ENCODE measurements at places on chromosomes 7 and 10.

GRCh38 chr10:98563811-98564210 is 117.1 kb upstream of the HPS1 start:
- DNase-seq: no peak

DNA sequence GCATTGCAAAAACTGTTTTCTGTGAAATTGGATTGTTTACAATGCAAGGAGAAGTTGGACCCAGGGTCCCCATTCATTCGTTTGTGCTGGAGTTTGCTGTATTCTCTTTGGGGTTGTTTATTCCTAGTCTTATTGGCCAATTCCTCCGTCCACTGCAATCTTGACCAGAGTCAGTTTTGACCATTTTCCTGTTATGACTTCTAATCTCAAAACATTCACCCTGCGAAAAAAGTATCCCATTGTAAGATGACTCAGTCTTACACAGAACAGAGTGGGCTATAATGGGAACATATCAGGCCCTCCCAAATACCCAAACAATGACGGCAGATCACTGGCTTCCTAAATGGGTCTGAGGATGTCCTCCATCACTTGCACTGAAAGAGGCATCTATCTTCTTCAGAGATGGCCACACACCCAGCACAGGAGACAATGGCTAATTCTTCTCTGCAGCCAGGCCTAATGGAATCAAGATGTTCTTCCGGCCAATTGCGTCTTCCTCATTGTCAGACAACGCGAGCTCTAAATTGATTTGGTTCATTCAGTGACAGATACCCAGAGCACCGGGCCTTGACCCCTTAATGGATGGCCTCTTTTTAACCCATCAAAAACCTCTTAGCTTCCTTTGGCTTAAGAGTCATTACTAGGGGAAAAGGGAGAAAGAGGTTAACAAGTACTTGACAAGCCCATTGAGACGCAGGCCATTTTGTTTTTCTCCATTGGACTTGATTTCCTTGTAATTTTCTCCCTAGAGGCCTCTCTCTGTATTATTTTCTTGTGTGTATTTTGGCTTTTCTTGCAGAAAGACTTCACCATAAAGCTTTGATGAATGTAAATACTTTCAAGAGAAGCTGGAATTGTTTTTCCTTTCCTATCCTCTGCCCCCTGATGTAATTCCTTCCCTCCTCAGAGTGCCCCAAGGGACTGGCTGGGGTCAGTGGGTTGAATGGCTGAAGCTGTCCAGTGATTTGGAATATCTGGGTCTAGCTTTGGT is 129.6 kb downstream of the PRPF18 start:
- DNase-seq: no peak

- no peak for DNase-seq
Measured at GRCh38 chr10:130843051-130843653, 468.4 kb downstream of the TCERG1L start.

DNA sequence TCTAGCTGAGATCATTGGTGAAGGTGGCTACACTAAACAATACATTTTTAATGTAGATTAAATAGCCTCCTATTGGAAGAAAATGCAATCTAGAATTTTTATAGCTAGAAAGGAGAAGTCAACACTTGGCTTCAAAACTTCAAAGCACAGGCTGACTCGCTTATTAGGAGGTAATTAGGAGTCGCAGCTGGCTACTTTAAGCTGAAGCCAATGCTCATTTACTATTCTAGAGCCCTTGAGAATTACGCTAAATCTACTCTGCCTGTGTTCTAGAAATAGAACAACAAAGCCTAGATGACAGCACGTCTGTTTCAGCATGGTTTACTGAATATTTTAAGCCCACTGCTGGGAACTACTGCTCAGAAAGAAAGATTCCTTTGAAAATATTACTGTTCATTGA is 101.6 kb upstream of the EEPD1 start:
- DNase-seq: no peak

GRCh38 chr7:74183653-74184450 is 9.7 kb downstream of the EIF4H start:
- no peak for DNase-seq

- DNase-seq: no peak
Measured at GRCh38 chr10:103691267-103691666, 164.1 kb downstream of the SH3PXD2A start.

GRCh38 chr10:75434291-75434690 is 2.9 kb downstream of the LRMDA start:
- DNase-seq: no peak

- no peak for DNase-seq
Measured at GRCh38 chr7:149367418-149368180, 93.3 kb downstream of the ZNF777 start.

DNA sequence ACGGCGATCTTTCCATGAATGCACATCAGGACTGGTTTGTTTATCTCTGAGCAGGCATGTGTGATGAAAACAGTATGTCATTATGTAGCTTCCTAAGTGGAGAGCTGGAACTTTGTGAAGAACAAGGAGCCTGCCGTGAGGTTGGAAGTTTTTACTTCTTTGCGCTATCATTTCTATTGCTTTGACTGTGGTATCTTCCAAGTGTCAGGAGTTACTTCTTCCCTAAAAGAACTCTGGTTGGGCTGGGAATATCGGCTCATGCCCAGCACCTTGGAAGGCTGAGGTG is 167.4 kb upstream of the AHR start:
- no peak for DNase-seq

DNA sequence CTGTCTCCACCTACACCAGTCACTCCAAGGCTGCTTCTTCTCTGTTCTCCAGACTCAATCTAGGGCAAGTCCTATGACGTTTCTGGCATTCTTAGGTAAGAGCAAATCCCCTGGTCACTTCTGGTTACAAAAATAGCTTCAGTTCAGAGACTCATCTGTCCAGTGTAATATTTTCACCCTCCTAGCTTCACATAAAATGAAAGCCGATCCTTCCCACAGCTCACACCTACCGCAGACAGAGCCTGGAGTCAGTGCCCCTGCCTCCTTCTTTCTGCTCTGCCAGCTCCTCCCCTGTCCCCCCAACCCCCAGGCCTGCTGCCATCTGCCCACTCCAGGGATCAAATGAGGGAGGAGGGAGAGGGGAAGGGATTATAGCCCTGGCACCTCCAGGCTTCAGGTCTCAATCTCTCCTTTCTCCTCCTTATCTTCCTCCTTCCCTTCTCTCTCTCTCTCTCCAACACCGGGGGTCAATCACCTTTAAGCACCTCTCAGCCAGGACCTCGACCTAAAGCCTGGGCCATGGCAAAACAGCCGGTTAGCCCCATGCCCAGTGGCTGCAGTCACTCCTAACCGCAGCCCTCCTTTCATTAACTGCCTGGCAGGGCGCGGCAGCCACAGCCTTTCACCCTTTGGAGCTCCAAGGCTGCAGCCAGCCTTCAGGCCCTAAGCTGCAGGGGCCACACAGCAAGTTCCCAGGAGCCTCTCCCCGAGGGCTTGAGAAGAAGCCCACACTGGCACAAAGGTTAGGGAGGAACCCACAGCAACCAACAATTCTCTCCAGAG is 292.6 kb upstream of the MGMT start:
- no peak for DNase-seq

DNA sequence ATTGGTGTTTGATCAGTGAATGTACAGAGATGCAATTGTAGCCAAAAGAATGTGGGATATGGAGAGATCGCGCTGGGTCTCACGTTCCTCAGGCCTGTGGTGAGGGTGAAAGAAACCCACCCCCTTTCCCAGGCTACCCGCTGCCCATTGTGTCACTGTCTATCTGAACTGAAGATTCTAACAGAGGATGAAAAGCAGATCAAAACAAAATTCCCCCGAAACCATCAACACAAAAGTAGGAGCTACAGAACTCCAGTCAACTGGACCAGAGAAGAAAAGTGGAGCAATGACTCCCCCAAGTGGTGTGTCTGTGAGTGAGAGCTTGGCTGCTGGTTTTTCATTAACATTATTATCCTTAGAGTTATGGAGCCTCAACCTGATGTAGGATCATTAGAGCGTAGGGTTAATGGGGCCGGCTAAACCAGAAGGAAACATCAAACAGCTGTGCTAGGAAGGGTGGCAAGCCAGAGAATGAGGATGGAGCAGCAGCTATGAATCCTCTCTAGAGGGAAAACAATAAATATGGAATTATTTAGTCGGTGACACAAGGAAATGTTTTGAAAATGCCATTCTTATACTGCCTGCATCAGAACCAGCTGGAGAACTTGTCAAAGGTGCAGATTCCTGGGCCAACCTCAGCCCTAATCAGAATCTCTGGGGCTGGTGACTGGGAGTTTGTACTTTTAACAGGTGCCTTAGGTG is 38.3 kb downstream of the AKR1B1 start:
- DNase-seq: peak; percentile 43

GRCh38 chr10:63286340-63286739 is 153.2 kb downstream of the NRBF2 start:
- no peak for DNase-seq

- no peak for DNase-seq
Measured at GRCh38 chr10:15222511-15222910, 54.0 kb upstream of the NMT2 start.

GRCh38 chr7:148712678-148713329 is 14.1 kb downstream of the CUL1 start:
- no peak for DNase-seq

DNA sequence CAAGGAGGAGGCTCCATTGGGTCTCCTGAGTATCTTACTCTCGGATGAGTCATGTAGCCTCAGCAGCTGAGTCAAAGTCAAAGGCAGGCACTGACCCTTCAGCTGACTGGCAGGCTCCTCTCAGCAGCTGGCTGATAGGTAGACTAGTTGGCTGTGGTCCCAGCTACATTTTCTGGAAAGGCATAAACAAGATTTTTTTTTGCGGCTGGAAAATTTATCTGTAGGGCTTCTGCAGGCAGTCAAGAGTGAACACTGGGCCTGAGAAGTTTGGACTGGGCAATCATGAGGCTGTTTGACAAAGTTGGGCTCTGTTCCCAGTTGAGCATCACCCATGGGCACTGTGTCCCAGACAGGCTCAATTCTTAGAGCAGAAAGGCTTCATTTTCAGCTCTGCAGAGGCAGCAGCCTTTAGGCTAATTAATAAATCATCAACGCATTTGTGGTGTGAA is 796.2 kb downstream of the CCSER2 start:
- DNase-seq: peak; percentile 7

DNA sequence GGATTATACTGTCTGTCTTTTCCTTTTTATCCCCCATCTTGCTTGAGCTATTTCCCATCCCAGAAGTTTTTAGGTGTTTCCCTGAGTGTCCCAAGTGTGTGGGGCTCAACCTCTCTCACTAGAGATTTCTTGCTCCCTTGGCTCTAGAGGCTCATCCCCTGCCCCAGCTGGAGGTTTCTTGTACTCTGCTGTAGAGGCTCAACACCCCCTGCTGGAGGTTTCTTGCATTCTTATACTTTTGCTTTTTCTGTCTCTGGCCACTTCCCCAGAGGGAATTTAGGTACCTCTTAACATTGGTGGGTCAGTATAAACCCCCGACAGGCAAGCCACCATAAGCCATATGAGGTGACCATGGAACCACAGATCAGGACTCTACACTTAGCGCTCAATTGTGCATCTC is 114.2 kb upstream of the FAM3C start:
- DNase-seq: no peak

- DNase-seq: no peak
Measured at GRCh38 chr7:78736548-78736947, 716.9 kb downstream of the MAGI2 start.

DNA sequence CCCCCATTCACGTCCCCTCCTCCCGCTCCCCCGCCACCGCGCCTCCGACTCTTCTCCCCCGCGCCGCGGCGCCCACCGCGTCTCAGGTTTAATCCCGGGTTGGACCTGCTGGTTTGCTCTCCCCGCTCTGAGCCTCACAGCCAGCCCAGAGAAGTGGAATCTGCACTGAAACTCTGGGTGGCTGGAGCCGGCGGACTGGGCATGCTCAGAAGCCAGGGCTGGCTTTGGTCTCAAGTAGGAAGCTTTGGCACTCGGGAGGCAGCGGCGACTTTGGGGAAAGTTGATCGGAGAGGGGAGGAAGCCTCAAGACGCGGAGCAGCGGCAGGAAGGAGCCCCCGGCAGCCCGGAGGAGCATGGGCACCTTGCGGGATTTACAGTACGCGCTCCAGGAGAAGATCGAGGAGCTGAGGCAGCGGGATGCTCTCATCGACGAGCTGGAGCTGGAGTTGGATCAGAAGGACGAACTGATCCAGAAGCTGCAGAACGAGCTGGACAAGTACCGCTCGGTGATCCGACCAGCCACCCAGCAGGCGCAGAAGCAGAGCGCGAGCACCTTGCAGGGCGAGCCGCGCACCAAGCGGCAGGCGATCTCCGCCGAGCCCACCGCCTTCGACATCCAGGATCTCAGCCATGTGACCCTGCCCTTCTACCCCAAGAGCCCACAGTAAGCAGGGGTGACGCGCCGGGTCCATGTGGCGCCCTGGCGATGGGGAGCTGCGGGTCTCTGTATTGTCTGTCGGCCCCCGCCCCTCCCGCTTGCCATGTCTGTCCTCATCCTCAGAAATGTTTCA is at the start of gene PRKG1:
Gene PRKG1 (plus strand): TSS at position 250 of the 791 bp plus-strand sequence.
- no peak for DNase-seq

DNA sequence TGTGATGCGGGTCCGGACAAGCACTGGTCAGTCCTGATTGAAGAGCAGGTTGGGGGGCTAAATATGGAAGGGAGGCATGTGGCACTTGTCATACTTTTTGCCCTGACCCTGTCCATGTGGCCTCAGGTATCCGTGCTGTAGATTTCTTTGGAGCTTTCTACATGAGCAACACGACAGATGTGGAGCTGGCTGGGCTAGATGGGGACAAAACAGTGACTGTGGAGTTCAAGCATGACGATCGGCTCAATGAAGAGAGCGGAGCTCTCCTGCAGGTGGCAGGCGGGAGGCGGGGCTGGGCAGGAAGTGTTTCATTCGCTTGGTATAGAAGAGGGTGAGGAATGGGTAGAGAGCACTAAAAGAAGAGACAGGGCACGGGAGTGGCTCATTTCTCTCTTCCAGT is 13.0 kb upstream of the CHCHD1 start:
- DNase-seq: no peak

DNA sequence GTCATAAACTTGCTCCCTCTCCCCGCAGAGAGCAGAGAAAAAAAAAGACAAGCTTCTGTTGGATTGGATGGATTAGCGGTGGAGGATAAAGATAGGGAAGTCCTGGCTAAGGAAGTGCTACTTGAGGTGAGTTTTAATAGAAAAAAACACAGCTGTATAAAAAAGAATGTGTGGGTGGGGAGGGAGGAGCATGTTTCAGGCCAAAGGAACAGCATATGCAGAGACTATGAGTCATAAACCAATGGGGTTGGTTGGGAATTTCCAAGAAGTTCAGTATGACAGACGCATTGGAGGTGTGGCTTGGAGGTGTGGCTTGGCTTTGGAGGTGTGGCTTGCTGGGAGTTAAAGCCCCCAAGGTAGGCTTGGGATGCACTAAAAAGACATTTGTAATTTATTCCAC is 103.0 kb upstream of the LSM8 start:
- DNase-seq: no peak

DNA sequence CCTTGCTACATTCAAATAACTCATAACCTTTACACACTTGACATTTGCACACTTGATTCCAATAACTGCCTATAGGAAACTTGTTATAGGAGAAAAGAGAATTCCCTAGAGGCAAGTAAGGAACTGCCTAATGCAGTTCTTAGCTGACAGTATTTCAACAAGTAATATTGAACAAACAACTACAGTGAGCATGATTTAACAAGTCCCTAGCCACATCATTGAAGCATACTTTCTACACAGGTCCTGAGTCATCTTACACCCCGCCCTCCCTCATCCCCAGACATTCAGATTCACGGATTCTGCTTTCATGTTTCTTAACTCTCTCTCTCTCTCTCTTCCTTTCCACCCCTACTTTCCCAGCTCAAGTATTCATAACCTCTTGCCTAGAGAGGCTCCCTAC is 153.5 kb downstream of the LSM5 start:
- DNase-seq: no peak

- peak; percentile 60 for DNase-seq
Measured at GRCh38 chr10:29329420-29329819, 40.5 kb downstream of the LYZL1 start.

GRCh38 chr7:15326044-15326644 is 235.7 kb downstream of the AGMO start:
- peak; percentile 29 for DNase-seq

- DNase-seq: no peak
Measured at GRCh38 chr7:45435846-45436245, 138.3 kb upstream of the ADCY1 start.

All from NCI-H1092 (cell line).